ENCODE measurements at places on chromosomes 5 and 9. TPM values are rescaled to one million over a fixed set of nuclear protein-coding genes. Genes with fewer than 3 reads are reported as not detected.

Gene HAVCR2
- total RNA-seq, result 3.1 TPM

DNA sequence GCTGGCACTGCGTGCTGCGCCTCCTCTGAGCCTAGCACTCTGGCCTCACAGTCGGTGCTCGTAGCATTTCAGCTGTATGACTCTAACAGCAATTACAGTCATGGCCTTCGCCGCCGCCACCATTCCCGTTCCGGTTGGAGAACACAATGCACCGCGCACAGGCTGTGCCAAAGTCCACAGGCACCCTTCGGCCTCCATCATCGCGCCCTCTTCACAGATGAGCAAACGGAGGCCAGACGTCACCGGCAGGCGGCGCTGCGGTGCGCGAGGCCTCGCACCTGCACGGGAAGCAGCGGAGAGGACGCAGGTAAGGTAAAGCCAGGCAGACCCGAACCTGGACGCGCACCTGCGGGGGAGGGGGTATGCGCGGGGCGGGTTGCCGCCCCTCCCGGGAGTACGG, 128.9 kb downstream of the BARX1 start:
- no peak for DNase-seq

GRCh38 chr5:129593525-129593924, 133.4 kb downstream of the ADAMTS19 start:
- no peak for DNase-seq

DNA sequence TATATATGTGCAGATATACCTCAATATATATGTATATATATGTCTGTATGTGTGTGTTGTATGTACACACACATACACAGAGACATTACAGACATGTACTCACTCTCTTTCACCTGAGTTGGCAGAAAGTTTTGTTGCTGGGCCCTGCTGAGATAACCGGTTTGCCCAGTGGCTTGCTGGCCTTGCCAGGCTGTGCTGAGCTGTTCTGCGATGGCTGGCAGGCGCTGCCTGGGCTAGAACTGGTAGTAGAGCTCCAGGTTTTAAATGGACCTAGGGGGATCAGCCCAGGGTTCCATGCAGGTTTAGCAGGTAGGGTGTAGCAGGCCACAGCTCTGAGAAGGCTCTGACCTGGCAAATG, 394.3 kb downstream of the GADD45G start:
- no peak for DNase-seq

Gene BAAT
- not detected for total RNA-seq

- DNase-seq, result no peak
Measured at GRCh38 chr5:73644385-73644963, 18.5 kb downstream of the ARHGEF28 start.

Data from left ventricle myocardium inferior (tissue), 1 donor.